ENCODE measurements at places on chromosomes 3 and 15.

GRCh38 chr3:159897331-159898075 is 91.1 kb upstream of the IL12A start:
- DNase-seq: no peak

DNA sequence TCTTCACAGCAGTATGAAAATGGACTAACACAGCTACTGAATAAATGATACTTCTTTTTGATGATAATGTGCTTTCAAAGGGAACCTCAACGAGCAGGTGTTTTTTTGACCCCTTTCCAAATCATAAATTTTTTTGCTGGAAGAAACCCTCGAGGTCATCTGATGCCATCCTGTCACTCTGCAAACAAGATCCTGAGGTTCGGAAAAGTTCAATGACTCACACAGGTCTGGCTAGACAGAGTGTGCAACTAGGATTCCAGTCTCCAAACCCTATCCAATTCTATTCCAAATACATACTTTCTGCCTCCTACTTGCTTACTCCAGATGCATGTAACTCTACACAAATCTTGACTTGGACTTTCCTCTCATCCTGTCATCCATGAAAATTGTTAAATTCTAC is 124.7 kb downstream of the NEDD4 start:
- no peak for DNase-seq

- no peak for DNase-seq
Observed at GRCh38 chr3:127065561-127066290, 82.8 kb downstream of the PLXNA1 start.

- no peak for DNase-seq
Observed at GRCh38 chr3:97692389-97692788, 72.2 kb upstream of the ARL6 start.

DNA sequence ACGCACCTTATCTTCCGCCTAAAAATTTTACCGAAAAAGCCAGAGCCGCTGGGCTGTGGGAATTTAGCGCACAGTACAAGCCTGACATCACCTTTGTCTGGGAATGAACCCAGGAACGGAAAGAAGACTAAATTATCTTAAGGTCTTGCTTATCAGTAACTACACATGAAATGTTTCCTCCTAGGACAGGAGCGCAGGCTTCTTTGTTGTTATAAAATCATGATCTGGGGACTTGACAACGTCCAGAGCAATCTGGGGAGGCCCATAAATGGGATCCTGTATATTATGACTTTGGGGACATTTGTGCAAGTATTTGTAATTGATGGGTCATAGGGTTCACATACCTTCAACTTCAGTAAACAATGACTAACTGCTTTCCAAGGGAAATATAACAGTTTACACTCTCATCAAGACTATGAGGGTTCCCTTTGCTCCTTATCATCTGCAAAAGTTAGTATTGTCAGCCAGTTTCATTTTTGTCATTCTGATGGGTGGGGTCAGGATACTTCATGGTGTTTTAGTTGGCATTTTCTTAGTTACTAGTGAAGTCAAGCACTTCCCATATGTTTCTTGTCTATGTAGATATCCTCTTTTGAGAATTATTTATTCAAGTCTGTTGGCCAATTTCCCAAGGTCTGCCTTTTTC is 213.9 kb upstream of the PFN2 start:
- DNase-seq: no peak

- no peak for DNase-seq
Observed at GRCh38 chr15:86038491-86038890, 41.2 kb upstream of the AGBL1 start.

DNA sequence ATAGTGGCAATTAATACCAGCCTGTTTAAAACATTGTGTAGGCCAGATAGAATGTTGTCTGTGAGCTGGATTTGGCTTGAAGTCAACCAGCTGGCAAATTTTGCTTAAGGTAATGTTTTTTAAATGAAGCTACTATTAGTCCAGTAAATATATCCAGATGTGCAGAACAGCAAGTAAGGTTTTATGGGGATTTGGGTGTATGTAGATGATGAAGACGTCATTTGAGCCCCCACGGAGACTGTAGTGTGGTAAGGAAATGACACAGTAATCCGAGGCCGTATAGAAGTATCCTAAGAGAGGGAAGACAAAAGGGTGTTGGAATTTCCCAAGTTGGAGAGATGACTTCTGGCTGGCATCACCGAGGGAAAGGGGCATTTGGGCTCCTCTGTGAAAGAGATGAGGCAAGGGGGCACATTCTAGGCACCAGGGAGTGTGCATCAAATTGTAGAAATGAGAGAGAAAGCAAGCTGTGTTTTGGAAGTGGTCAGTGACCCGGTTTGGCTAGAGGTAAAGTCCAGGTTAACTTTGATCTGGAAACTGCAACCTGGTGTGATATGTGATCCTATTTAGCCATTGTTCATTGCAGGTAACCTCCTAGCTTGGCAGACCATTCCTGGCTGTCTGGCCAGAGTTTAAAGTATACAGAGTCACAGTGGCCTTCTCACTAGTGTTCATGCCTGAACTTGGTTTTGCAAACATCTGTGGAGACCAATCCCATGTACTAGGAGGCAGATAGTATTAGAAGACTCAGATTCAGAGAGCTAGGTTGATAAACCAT is 104.2 kb downstream of the ITPR1 start:
- DNase-seq: no peak

DNA sequence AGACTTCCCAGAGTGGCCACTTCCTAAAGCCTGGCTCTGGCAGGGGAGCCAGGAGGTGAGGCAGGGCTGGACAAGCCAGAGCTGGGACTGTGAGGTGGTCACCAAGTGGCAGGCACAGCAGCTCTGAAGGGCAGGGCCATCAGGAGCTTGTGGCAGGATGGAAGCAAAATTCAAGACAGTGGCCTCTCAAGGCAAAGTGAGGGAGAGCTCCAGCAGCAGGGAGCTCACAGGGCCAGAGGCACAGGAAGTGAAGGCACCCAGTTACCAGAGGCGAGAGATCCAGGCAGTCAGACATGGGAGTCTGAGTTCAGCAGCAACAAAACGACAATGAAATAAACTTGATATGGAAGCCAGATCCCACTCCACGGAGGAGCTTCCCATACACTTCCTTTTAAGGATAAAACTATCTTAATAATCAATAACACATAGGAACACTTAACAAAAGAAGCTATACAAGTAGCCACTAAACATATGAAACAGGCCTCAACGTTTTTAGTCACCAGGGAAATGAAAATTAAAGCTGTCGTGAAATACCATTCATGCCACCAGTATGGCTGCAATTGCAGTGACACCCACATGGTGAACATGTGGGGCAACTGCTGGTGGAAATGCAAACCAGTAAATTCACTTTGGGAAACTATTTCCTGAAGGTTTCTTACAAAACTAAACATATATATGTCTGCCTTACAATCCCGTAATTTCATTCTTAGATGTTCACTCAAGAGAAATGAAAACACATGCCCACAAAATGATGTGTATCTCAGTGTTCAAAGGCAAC is 35.4 kb upstream of the TMEM158 start:
- DNase-seq: no peak

DNA sequence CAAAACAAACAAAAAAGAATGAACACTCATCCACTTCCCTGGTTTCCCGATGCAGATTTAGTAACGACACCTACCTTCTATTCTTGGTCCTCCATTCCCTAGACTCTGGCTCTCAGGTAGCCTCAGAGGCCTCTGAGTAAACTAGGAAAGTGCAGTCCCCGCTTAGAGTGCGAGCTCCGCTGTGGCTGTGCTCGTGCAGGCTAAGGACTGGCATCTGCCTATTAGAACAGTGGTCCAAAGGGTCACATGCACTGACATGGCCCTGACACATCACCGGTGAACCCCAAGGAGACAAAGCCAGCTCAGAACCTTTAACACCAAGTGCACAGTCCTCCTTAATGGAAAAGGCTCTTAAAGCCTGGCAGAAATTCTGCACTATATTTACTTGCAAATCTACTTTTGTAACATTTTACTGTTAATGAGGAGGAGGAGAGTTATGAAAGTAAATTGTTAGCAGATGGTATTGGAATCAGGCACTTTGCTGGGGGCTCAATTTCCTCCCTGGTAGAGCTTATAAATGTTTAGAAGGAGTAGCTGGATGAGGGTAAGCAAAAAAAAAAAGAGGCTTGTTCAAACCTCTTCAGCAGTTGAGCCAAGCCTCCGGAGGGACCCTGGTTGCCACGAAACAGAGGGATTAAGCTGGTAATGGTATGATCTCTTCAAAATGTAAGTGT is 31.1 kb downstream of the VGLL4 start:
- DNase-seq: no peak

GRCh38 chr3:172179680-172180399 is 140.5 kb downstream of the FNDC3B start:
- no peak for DNase-seq

DNA sequence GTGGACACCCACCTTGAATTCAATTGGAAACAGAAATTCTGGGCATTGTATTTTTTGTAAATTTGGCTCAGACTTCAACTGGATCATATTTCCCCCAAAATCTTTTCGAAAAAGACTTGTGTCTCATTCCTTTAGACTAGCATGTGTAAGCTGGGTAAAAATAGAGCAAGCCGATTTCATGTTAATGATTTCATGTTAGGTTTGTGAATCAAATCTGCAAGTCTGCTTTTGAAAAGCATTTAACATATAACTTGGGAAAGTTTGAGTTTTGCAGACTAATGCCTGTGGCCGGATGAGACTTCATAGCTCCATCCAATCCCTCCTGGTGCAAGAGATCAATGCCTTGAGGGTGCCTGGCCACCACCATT is 64.5 kb downstream of the FLNB start:
- no peak for DNase-seq

GRCh38 chr15:61421938-61422337 is 192.8 kb upstream of the RORA start:
- no peak for DNase-seq

GRCh38 chr3:9345041-9345440 is 17.8 kb upstream of the THUMPD3 start:
- no peak for DNase-seq

DNA sequence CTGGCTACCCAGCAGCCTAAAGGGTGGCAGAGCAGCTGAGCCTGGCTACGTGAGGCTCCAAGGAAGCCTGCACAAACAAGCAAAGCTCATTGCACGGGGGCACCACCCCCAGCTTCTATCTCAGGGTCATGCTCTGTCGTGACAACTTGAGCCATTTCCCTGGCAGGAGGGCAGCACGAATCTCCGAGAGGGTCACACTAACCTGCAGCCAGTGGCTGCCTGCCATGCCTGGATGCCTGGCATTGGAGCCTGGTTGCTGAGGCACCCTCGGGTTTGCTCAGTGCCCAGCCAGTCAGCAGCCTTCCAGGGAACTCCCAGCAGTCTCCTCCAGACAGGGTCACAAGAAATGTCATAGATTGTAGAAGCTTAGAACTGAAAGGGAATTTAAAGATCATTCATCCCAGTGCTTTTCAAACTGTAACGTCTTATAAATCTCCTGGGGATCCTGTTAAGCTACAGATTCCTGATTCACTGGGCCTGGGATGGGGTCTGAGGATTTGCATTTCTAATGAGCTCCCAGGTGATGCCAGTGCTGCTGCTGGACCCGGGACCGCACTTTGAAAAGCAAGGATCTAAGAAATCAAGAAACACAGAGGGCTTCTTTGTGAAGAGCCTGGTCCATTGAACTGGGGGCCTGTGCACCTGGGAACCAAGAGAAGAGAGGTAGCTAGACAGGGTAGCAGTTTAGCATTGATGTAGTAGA is 48.4 kb downstream of the TMEM266 start:
- DNase-seq: no peak

GRCh38 chr15:22778796-22779195 is 7.6 kb upstream of the NIPA1 start:
- no peak for DNase-seq

DNA sequence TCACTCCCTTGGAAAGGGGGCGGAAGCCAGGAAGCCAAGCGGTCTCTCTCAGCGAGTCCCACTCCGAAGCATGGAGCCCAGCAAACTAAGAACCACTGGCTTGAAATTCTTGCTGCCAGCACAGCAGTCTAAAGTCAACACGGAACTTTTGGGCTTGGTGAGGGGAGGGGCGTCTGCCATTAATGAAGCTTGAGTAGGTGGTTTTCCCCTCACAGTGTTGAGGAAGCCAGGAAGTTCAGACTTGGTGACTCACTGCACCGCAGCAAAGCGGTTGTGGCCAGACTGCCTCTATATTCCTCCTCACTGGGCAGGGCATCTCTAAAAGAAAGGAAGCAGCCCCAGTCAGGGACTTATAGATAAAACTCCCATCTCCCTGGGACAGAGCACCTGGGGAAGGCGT is 665.4 kb upstream of the CBLB start:
- DNase-seq: no peak

- no peak for DNase-seq
Observed at GRCh38 chr3:160709477-160710182, 32.7 kb downstream of the ARL14 start.

DNA sequence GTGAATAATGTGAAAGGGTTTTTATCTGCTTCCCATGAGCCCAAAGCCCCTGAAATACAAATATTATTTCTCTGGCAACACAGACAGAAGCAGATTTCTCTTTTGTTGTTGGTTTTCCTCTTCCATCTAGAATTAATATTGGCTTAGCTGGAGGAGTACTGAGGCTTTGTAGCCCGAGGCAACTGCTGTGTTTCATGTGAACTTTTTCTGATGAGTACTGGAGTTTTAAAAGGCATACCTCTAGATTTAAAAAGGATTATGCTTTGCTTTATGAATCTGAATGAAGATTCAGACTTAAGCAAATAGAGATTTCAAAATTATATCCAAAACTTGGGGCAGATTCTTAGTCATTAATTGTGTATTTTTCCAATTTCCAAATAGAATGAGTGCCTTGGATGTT is 50.9 kb downstream of the IQCH start:
- no peak for DNase-seq

DNA sequence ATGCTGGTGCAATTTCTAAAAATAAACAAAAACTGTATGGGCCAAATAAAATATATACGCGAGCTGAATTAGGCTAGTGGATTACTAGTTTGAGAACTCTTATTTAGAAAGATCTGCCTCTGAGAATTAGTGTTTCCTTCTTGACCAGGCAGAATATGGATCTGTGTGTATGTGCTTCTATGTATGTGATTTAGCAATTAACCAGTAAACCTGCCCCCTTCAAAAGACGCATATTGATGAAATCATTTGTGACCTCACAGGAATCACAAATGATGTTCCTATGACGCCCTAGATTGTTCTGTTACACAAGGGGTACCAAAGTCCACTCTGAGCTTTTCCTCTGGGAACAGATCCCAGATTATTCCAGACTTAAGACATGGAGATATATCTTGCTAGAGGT is at the start of gene TUSC7:
TUSC7 (plus strand) TSS at position 301 of the 400 bp plus-strand sequence.
- no peak for DNase-seq

DNA sequence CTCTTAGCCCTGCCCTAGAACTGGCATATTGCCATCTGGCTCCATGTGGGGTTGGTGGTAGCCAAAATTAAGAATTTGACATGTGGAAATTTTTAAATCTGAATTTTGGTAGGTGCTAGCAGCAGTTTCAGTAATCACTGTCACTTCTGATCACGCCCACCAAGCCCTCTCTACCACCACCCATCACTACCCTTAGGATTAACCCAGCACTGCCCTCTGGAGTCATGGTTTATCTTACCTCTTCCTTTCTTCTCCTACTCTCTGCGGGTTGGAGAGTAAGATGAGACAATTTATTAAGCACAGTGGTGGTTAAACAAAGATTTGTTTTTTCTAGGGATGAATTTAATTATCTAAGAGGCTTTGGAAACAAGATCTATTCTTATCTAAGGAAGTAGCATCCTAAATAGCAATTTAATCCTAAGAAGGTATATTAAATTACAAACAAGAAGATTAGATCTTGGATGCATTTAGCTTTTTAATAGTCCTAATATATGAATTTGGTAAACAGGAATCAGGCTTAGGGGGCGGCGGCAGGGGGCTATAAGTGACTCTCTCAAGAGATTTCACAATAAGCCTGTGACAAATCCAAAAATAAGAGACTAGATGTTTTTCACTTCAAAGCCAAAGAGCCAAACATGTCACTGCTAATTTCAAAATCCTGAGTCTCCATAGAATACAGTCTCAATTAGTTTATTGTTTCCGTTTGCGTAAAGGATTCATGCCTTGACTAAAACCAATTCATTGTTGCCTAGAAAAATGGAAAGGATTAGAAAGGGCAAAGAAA is 498.4 kb upstream of the UBE2E2 start:
- DNase-seq: no peak

All from stimulated activated CD8-positive, alpha-beta memory T cell treated with anti-CD3 and anti-CD28 coated beads, Interleukin-15, amount 100 ng/mL, for 24 hours (primary cell).